Effector CD4-positive, alpha-beta T cell (primary cell): ENCODE measurements at places on chromosomes 16 and 17.

DNA sequence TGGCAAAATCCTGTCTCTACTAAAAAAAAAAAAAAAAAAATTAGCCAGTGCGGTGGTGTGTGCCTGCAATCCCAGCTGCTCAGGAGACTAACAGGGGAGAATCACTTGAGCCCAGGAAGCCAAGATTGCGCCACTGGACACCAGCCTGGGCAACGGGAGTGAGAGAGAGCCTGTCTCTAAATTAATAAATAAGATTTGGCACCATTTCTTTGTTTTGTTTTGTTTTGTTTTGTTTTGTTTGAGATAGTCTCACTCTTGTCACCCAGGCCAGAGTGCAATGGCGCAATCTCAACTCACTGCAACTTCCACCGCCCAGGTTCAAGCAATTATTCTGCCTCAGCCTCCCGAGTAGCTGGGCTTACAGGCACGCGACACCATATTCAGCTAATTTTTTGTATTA is 9.4 kb upstream of the GAST start:
- no peak for DNase-seq

DNA sequence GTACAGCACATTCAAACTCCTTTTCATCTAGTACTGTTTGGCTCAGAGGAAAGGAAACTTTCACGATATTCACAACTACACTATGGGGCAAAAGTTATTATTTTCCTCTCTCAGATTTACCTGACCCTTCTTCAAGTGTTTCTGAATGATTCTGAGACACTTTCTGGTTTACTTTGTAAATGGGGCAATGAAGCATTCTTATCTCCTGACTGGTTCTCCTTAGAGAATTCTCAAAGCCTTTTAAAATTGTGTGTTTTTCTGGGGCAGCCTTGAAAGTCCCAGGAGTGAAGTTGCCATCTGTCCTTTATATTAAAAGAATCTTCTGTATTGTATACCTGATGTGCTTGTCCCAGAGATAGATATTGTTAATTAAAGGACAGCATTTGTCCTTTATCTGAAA is 264.9 kb downstream of the FTO start:
- DNase-seq = no peak

GRCh38 chr17:76261421-76262215 is 3.5 kb upstream of the UBALD2 start:
- DNase-seq = no peak

GRCh38 chr17:79923974-79924638 is 84.9 kb upstream of the CBX4 start:
- DNase-seq = peak; percentile 20

DNA sequence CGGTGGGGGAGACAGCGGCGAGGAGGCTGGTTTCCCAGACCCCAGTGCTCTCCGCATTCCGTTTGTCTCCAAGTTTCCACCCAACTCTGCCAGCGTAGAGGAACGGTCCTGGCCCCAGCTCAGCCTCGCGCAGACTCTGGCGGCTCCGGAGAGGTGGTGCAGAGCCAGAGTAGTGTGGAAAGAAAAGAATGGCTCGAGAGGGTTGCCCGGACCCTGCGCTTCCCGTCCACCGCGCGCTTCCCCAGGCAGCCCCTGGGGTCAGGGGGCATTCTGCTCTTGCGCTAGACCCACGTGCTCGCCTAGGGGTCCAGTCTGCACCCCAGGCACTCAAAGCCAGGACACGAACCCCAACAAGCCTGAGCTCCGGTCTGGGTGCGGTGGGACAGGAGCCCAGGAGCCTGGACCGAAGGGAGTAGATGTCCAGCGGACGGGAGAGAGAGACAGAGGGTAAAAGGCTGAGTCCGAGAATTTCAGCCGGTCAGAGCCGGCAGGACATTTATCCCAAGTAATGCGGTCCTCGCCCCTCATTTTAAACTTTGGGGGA is 3.8 kb downstream of the PMP22 start:
- no peak for DNase-seq

GRCh38 chr16:71883849-71884638 is at the start of gene ZNF821:
ZNF821 (minus strand) TSS chr16:71884182; CDS start chr16:71879946, 4,236 bp downstream.
- peak; percentile 65 for DNase-seq

GRCh38 chr17:63688396-63689020 is 11.4 kb downstream of the LIMD2 start:
- DNase-seq = no peak

DNA sequence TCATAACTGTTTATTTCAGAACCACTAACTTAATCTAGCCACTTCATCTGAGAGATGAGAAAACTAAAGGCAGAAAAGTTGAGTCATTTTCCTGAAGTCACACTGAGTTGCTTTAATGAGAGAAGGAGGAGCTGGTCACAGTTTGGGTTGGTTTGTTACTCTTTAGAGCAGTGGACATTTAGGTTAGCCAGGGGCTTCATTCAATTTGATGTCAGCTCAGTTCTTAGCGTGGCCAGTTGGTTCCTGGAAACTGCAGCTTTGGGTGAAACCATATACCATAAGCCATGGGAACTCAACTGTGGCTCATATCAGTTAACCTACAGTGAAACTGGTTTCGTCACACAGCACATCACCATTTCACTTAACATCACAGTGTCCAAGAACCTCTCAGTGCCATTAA is 59.2 kb upstream of the ADORA2B start:
- DNase-seq = no peak

DNA sequence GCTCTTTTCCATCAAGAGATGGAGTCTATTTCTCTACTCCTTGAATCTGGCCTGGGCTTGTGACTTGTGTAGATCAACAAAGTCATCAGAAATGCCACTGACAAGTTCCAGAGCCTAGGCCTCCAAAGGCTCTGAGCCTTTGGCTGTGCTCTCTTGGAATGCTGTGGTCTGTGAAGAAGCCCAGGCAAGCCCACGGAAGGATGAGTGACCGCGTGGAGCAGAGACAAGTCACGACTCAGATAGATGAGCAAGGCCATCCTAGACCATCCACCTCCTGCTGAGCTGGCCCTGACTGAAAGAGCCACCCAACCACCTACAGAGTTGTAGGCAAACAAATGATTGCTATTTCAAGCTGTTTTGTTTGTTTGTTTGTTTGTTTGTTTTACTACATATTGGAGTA is 11.6 kb upstream of the ICAM2 start:
- DNase-seq = no peak

DNA sequence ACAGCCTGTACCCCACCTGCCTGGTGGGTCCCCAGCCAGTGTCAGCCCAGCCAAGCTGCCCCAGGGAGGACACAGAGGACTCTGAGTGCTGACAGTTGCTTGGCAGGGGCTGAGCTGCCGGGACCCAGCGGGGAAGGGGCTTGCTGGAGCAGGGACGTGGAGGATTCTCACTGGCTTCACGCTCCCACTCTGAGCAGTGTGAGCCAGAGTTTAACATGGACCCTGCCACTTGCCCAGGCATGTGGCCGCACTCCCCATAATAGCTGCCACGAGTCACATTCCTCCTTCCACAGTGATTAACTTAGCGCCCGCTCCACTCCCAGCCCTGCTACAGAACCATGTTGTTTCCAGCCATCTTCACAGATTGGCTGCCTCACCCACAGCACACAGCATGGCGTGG is 31.2 kb downstream of the SREBF1 start:
- no peak for DNase-seq

GRCh38 chr17:69908626-69909368 is 166.2 kb upstream of the KCNJ16 start:
- DNase-seq = no peak

GRCh38 chr17:237406-237955 is 56.0 kb upstream of the DOC2B start:
- DNase-seq = no peak

GRCh38 chr17:45677770-45678169 is 106.3 kb upstream of the CRHR1 start:
- DNase-seq = no peak

- DNase-seq = no peak
Observed at GRCh38 chr17:78406920-78407319, 28.5 kb downstream of the PGS1 start.

DNA sequence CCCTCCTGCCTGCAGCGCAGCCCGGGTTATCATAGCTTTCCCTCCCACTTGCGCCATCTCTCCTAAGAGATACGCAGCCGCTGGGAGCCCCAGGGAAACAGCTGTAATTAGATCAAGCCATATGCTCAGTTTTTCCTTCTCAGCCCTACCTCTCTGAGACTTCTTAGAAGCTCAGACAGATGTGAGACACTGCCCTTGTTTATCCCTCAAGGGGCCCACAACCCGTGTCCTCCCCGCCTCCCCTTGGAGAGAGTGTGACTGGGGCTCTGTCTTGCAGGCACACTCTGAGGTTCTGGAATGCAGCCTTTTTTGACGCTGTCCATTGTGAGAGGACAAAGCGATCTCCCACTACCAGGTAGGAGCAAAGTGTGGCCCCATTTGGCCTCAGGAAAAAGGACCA is 31.2 kb downstream of the CIBAR2 start:
- DNase-seq = no peak

DNA sequence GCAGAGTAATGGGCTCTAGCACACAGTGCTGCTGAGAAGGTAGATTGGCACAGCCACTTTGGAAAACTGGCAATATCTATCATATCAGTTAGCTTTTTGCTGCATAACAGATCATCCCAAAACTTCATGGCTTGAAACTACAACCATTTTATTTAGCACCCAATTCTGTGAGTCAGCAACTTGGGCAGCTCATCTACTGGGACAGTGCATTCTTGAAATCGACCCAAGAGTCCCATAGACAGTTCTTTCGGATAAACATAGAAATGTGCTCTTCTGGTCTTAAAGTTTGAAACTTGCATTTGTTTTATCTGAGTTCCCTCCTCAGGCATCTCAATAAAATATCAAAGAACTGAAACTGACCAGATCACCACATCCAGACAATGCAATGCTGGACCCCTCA is 76.7 kb downstream of the CEP112 start:
- no peak for DNase-seq

DNA sequence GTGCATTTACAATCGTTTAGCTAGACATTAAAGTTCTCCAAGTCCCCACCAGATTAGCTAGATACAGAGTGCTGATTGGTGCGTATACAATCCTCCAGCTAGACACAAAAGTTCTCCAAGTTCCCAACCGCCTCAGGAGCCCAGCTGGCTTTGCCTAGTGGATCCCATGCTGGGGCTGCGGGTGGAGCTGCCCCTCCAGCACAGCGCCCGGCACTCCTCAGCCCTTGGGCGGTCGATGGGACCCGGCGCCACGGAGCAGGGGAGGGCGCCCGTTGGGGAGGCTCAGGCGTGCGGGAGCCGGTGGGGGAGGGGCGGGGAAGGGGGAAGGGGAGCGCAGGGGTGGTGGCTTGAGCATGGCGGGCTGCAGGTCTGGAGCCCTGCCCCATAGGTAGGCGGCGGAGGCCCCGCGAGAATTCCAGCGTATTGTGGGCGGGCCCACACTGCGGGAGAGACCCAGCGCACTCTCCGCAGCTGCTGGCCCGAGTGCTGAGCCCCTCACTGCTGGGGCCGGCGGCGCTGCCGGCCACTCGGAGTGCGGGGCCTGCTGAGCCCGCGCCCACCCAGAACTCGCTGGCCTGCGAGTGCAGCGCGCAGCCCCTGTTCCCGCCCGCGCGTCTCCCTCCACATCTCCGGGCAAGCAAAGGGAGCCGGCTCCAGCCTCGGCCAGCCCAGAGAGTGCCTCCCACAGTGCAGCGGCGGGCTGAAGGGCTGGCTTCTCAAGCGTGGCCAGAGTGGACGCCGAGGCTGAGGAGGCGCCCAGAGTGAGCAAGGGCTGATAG is 907.5 kb downstream of the CDH8 start:
- DNase-seq = no peak

- no peak for DNase-seq
Observed at GRCh38 chr17:2175294-2175628, 120.4 kb downstream of the HIC1 start.

DNA sequence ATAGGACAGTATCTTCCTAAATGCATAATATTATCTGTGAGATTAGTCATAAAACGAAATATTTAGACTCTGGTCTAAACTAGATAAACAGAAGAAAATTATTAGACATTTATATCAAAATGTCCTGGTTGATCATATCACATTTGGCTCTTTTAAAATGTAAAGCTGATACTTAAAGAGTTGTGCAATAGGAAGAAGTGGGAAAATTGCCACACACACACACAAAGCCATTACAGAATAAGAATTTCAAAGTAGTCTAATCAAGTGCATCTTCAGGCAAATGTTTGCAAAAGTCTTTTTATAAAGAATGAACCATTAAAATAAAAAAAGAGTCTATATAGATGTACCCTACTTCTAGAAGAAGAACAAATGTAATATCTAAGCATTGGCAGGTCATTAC is 301.7 kb downstream of the KIF2B start:
- DNase-seq = no peak

DNA sequence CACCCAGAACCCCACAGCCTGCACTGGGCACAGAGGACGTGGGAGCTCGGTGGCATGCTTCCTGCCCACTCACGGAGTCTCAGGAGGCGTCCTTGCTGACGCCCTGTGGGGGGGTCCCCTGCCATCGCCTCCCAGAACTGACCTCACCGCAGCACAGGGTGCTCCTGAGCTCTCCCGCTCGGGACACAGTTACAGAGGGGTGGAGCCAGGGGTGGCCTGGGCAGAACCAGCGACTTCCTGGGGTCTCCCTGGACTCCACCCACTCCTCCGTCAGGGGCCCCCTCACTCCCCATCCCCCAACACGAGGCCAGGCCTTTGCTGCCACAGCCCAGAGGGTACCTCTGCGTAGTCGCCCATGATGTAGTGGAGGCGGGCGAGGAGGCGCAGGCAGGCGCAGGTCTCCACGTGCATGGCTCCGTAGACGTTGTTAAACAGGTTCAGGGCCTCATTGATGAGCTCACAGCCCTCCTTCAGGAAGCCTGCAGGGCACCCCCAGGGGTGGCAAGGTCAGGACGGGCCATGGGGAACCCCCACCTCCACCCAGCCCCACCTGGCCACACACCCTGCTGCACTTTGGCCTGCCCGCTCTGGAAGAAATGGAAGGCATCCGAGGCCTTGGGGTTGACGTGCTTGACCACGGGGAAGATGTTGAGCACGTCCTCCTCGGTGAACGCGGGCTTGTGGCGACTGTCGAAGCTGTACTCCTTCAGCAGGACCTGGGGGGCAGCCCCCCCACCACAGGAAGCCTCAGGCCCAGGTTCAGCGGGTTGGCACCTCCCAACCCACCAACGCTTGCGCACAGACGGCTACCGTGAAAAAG is 17.8 kb downstream of the CLUH start:
- DNase-seq = no peak

DNA sequence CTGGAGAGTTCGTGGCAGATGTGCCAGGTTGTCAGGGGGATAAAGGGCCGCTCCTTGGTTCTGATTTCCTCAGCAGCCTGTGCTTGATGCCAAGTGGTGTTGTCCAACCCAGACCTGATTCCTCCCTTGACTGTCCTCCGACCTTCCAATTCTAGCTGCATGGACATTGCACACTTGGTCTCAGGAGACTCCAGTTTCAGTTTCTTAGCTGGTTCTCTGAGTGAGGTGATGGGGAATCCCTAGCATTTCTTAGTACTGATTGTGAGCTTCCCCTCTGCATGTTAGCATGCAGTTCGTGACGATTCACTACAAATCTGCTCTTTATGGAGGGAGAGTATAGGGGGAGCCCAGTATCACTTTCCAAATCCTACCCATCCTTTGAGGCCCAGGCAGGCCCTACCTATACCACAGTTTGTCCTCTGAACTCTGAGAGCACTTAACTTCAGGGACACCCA is 12.4 kb upstream of the CCR7 start:
- no peak for DNase-seq

DNA sequence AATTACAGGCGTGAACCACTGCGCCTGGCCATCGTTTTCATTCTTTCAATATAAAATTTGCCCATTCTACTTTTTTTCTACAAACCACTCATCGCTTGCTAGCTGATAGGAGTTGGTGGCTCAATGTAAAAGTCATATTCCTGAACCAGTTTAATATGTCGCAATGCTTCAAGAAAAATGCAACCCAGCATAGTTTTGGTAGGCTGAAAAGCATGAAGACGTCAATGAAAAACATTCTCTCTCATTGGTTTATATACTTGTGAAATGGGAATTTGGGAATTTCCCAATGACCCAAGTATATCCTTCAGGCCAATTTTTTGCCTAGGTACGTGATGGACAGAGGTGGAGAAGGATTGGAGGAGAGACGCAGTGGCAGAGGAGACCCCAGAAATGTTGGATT is 26.9 kb downstream of the USP43 start:
- no peak for DNase-seq
